ENCODE measurements at places on chromosomes 6 and 20.

DNA sequence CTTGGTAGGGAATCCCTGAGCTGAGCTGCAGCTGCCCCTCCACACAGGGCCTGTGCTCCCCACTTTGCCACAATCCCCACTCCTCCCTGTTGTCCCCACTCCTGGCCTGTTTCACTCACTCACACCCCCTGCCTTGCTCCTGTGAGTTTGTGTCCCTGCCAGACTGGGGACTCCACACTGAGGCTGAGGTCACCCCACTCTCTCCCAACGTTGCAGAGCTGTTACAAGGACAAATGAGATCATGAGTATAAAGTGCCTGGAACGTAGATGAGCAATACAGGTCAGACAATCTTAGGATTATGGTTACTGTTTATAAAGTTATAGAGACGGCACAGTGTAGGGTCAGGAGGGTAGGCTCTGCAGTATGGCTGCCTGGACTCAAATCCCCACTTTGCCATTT lies 426.0 kb upstream of the SULF2 start:
- DNase-seq = no peak

DNA sequence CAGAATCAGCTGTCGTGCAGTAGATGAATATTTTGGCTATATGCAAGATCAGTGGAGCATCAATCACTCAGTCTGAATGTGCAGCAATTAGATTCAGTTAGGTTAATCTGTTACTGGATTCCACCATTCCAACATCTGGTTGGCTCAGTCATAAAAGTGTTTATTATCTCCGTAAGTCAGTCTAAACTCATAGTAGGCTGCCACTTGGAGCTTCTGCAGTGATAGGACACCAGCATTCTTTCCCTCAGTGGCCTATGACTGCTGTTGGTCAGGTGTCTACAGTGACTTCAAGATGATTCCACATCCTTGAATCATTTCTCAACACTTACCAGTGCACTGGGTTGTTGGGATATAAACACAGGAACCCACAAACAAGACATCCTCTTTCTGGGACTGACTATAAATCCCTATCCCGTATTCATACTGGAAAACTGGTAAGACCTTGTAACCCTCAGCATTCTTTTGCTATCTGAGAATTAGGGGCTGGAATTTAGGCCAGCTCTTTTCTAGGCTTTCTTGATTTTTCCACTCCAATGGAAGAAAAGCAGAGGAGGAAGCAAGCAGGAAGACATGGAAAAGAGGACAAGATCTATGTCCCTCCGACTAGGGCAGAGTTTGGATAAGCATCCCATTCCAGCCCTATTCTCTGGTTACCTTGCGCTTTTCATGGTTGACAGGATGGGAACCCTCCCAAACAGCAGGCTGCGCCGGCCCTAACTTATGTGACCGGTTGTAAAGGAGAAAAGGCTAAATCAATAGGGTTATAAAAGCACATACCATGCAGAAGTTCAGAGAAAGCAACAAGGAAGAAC lies 919.6 kb downstream of the KIF16B start:
- DNase-seq = peak; percentile 29

GRCh38 chr6:3546121-3546520 lies 89.3 kb upstream of the SLC22A23 start:
- no peak for DNase-seq

DNA sequence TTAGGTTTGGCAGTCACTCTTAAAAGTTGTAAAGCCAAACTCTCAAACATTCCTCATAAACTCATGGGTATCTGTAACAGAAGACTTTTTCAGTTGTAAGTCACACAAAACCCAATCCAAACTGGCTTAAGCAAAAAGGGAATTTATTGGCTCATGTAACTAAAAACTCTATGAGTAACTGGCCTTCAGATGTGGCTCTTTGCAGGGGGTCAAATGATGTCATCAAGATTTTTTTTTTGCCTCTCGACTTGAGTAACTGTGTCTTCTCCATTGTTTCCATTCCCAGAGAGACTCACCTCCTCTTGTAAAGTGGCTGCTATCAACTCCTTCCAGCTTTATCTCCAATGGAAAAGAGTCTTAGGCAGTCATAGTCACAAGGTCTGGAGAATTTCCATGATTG lies 645.0 kb downstream of the DHX35 start:
- no peak for DNase-seq

GRCh38 chr20:60092729-60093128 lies 134.5 kb downstream of the CDH26 start:
- DNase-seq = no peak

GRCh38 chr6:119962505-119962904 lies 612.9 kb upstream of the MAN1A1 start:
- no peak for DNase-seq

DNA sequence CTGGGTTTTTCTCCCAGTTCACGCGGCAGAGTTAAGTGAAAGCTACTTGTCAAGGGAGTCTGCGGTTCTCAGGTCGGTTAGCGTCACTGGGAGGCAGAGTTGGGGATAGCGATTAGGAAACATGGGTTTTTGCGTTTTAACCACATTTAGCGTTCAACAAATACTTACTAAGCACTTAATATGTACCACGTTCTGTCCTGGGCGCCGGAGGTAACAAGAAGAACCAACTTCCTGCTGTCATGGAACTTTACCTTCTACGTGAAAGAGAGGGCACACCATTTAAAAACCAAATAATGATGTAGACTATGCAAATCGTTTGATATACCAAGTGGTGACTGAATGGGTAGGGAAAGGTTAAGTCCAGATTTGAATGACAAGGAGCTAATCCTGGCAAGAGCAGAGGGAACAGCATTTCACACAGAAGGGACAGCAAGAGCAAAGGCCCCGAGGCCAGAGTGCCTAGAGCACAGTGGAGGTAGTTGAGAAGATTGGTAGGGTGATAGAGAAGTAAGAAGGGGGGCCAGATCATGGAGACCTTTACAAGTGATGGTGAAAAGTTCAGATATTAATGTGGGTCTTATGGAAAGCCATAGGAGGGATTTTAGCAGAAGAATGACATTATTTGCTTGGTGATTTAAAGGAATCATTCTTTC lies 744 bp downstream of the RIOK1 start:
- DNase-seq = no peak

DNA sequence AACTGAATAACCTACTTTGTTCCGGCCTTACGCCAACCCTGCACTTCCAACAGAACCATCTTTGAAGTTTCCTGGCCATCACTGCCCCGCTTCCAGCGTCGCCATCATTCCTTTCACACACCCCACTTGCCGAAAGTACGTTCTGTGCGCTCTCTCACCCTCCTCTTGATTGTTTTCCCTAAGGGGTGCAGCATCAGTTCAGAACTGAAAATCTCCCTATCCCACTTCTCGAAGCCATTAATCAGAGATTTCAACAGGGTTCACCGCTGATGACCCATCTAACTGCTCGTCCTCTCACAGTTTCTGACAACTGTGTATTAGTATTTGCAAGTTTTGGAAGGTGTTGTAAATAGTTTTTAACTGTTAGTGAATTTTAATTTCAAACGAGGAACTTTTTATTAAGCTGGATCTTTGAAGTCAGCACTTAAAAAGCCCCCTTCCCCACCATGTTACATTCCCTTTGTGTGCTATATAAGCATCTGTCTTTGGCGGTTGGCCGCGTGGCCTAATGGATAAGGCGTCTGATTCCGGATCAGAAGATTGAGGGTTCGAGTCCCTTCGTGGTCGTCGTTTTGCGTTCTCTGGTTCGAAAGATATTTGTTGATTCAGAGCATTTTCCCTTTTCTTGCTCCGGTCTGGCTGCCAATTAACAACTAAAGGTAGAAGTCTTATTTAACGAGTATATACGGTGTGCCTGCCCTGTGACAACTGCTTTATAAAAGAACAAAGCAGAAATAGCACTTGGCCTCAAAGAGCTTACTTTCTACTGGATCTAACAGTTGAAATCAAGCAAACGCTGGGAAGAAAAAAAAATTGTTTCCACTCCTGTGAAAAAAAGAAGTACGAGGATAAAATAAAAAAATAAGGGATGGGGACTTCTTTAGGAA lies 42.6 kb downstream of the TRIM27 start:
- peak; percentile 61 for DNase-seq

GRCh38 chr6:53924277-53924676 lies 129.5 kb downstream of the LRRC1 start:
- no peak for DNase-seq

DNA sequence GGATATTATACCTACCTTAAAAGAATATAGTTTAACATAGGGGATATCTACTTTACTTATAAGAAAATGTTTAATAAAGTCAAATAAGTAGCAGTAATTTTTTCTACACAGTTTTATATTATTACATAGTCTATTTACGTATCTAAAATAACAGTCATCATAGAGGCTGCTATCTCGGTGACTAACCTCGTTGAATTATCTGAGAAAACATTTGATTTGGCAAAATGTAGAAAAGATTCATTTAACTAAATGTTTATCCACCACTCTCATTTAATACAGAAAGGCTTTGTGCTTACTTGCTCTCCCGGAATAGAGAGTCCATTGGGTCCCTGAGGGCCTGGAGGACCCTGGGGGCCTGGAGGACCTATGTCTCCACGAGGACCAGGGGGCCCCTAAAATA lies 103.6 kb downstream of the COL12A1 start:
- DNase-seq = no peak

- peak; percentile 24 for DNase-seq
These were observed 938 bp downstream of the WRNIP1 start for GRCh38 chr6:2765896-2766766.

GRCh38 chr6:168134560-168135201 lies 55.7 kb upstream of the FRMD1 start:
- DNase-seq = no peak

DNA sequence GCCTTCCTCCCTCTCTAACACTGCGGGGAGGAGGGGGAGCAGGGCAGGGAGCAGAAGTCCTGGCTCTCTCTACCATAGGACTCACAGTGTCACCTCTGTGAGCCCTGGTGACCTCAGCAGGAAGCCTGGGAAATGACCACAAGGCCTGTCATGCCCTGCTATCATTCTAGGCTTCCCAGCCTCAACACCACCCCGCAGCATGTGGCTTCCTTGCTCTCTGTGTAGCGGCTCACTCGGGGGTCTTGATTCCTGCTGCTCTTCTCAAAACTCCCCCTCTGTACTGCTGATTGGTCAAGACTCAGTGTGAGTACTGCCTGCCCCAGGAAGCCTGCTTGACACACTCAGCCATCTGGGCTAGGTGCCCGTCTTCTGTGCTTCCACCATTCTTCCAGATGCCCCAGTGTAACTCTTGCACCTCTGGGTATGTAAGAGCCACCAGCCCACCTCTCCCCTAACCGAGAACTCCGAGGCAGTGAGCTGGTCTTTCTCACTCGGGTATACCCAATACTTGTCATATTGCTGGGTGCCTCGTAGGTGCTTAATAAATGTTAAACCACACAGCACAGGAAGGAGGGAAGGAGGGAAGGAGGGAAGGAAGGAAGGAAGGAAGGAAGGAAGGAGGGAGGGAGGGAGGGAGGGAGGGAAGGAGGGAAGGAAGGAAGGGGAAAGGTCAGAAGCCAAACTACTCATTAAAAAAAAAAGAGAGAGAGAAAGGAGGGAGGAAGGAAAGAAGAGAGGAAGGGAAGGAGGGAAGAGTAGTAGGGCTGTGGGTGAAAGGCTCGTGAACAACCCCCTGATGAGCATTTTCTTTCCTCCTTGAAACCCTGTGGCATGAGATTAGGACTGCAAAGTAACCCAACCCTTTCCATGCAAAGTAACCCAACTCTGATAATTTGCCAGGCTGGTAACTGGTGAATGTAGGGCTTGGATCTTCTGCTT lies 5.0 kb downstream of the MDFI start:
- no peak for DNase-seq

DNA sequence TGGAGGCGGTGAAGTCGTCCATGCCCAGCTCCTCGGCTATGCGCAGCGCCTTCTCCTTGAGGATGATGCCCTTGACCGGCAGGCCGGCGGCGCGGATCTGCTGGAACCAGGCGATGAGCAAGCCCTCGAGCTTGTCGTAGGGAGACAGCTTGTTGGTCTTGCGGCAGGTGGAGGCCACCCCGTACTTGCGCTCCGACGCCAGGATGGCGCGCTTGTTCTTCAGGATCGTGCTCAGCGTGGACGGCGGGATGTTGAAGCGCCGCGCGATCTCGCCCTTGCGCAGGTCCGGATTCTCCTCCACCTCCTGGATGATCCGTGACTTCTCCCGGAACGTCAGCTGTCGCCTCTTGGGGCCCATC lies 435 bp downstream of the CENPB start:
- DNase-seq = peak; percentile 63

- no peak for DNase-seq
These were observed 3.2 kb downstream of the SULF2 start for GRCh38 chr20:47782076-47782475.

- no peak for DNase-seq
These were observed 252.7 kb downstream of the KHDC1L start for GRCh38 chr6:72972579-72972978.

DNA sequence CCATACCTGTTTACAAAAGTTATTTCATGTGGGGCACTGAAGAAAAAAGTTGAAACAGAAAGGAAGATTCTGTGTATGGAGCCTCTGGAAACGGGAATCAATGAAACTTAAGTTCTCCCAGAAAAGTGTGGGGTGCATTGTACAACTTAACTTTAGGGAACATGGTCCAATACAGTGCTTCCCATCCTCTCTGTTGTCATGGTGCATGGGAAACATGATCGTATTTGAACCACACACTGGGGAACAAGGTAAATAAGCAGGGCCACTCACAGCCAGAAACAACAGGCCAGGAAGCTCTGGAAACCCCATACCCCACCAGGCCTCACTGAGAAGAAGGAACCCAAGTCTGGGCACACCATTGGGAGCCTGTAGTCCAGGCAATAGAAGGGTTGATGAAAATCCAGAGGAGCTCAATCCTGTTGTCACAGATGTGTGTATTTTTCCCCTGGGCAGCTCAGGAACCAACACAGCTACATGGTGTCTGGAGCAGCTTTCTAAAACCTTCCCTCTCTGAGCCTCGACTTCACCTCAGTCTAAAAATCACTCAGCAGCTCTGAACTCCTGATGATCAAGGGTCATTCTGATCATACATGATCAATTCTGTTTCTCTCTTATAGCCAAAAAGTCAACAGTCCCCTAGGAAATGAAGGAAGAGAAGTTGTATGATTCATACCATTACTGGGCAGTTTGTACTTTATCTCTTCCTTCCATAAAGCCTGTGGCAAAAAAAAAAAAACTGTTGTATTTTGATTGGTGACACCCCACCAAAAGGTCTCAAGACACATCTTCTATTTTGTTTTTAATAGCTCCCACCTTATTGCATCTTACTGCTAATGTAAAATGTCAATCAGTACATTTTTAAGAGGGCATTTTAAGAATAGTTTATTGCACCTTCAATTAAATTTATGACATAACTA lies 198.5 kb upstream of the TAB2 start:
- no peak for DNase-seq

GRCh38 chr6:19723545-19723944 lies 113.6 kb upstream of the ID4 start:
- DNase-seq = peak; percentile 28
